ENCODE measurements at places on chromosomes 13 and 19.

DNA sequence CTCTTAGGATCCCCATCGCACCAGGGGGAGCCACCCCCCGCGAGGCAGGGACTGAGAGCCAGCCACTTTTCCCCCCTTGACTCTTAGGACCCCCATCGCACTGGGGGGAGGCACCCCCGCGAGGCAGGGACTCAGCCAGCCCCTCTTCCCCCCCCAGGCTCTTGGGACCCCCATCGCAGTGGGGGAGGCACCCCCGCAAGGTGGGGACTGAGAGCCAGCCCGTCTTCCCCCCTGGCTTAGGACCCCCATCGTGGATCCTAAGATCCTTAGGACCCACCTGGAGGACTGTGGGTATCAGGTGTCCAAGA, 365.2 kb upstream of the SPRY2 start:
- no peak for DNase-seq

DNA sequence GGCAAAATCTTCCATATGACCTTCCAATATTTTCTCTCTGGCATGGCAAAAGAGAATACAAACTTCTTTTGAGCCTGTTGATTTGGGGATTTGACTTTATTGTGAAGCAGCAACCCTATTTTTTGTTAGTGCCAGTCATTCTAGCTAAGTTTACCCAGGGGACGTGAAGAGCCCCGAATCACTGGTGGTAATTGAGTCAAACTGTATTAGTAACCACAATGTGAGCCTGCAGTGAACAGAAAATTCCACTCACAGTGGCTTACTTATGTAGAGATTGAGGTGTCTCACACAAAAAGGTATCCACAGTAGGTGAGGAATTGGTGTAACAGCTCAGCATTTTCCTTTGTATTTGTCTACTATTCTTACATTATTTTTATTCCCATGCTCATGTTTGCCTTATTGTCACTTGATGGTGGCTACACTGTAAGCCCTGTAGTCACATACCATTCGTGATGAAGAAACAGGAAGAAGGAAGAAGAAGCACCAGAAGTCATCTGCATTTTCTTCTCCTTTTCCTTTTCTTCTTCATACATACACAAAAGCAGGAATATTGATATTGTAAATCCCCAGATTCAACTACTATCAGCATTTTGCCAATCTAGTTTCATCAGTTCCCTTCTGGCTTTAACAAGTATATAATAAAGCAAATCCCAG, 33.3 kb upstream of the MYCBP2 start:
- DNase-seq, result no peak

- peak; percentile 46 for DNase-seq
These were observed 576 bp downstream of the DOT1L start for GRCh38 chr19:2164020-2164998.

DNA sequence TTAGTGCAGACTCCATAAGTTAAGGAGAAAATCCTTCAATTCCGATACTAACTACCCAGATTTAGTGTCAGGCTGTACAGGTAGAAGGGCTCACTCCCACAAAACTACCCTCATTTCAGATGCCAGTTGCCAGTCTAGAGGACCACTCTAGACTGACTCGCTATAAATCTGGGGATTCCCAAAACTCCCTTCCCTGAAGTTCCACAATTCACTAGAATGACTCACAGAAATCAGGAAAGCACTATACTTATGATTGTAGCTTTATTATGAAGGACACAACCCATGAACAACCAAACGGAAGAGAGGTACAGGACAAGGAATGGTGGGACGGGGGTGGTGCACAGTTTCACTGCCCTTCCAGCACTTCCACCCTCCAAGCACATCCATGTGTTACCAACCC, 321.2 kb downstream of the DIAPH3 start:
- no peak for DNase-seq

DNA sequence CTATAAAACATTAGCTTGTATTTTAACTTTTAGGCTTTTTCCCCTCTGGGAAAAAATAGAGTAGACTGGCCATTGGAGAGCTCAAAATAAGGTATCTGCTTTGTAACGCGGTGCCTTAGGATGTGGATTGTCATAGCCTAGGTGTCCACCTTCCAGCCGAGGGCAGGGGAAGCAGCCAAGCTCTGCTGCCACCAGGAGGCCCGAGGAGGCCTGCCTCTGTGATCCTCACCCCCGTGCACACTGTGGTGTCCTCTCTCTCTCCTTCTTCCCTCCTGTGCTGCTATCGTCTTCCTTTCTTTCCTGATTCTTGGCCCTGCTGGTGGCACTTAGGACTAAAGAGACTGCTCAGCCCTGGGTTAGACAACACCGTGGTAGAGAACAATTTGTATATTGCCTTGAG, 11.3 kb downstream of the HNRNPM start:
- DNase-seq, result no peak

DNA sequence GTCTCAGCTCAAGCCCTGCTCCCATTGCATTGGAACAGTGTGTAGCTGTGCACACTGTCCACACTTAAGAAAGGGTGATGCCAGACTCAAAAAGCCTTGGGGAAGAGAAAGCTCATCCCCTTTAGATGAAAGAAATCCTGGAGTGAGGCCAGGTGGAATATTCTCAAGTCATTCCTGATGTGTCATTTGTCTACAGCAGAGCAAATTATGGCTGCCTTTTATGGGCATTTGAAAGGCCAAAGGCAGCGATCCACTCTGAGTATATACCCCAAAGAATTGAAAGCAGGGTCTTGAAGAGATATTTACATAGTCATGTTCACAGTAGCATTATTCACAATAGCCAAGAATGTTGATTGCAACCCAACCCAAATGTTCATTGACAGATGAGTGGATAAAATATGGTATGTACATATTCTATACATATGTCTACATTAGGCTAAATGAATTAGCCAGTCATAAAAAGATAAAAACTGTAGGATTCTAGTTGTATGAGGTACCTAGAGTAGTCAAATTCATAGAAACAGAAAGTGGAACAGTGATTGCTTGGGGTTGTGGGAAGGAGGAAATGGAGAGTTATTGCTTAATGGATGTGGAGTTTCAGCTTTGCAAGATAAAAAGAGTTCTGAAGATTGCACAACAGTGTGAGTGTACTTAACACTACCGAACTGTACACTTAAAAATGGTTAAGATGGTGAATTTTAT, 214.9 kb downstream of the KCNRG start:
- DNase-seq, result no peak

GRCh38 chr13:102726430-102726829, 31.6 kb upstream of the METTL21C start:
- no peak for DNase-seq

GRCh38 chr19:31249217-31249616, 100.0 kb downstream of the TSHZ3 start:
- DNase-seq, result no peak

Data from activated naive CD4-positive, alpha-beta T cell treated with anti-CD3 and anti-CD28 coated beads, Interleukin-2, amount 50 U/mL, for 16 hours (primary cell).